ENCODE measurements at places on chromosomes 5 and 9. TPM values are rescaled to one million over a fixed set of nuclear protein-coding genes. Genes with fewer than 3 reads are reported as not detected.

BTNL9 gene
- total RNA-seq, result not detected

CERCAM gene
- total RNA-seq, result 72.0 TPM

ENTR1 gene
- total RNA-seq, result 20.9 TPM

CBY3 gene
- total RNA-seq, result not detected

PHYHD1 gene
- total RNA-seq, result 1.8 TPM

IER5L gene
- total RNA-seq, result 21.2 TPM

LEAP2 gene
- total RNA-seq, result 0.29 TPM

C5orf46 gene
- 0.36 TPM for total RNA-seq

ABITRAM gene
- total RNA-seq, result 15.4 TPM

NCBP1 gene
- 47.4 TPM for total RNA-seq

TMOD1 gene
- total RNA-seq, result 1.3 TPM

ADAMTS16 gene
- 3.4 TPM for total RNA-seq

SPINK1 gene
- total RNA-seq, result not detected

GABRA1 gene
- total RNA-seq, result not detected

ARID3C gene
- not detected for total RNA-seq

All from RPMI7951 (cell line).